NCI-H187 (cell line): ENCODE measurements at places on chromosomes 7 and 10.
A peak's percentile ranks its signal among the peaks of the same experiment; 100 is the strongest.

DNA sequence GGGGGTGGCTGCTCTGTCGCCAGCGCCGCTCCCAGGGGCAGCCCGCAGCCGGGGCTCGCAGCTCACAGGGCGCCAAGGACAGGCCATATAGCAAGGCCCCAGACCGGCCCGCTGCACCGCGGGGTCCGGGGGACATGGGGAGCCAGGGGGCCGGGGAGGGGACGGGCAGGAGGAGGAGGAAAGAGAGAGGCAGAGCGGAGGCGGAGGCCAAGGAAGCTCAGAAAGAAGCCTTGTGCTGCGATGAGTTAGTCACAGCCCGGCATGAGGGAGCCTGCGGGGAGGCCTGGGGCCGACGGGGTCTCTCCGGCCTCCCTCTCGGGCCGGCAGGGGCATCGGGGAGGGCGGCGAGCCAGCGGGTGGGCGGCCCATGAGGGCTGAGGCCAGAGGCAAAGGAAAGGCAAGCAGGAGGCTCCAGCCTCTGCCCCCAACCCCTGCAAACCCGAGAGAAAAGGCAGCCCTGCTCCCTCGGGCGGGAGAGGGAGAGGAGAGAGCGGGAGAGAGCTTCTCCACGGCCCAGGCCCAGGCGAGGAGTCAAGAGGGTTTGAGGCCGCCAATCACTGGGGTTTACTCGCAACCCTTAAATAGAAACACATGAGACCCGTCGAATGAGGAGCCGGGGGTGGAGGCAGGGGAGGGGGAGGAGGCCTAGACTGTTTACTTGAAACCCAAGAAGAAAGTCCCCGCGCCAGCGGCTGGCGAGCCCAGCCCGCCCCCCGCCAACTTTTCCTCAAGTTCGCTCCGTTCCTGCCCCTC lies 167.9 kb downstream of the NEURL1 start:
- DNase-seq, result peak; percentile 78

DNA sequence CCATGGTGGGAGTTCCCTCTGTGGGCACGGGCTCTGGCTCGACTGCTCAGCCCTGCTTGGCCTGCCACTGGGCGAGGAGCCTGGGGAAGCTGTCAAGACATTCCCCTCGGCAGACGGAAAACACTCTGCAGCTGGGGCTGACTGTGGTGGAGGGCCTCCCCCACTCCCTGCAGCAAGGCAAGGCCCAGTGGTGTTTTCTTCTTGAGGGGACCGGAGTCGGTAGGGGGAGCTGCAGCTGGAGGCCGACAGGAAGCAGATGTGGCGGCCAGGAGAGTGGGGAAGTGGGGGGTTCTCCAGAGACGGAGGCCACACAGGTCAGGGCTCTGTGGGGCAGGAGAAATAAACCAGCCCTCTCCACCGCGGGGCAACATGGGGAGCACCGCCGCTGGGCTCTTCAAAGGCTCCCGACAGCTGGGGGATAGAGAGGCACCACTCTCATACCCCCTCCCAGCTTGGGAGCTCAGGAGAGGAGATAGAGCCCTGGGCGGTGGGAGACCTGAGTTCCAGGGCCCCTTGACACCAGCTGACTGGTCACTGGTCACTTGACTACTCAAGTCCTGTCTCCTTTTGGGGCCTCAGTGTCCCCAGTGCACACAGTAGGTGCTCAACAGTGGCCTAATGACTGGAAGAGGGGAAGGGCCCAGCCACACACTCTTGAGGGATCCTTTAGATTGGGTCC lies 43.4 kb downstream of the PPIF start:
- no peak for DNase-seq

GRCh38 chr10:88120075-88120474 lies 256.6 kb downstream of the PTEN start:
- DNase-seq, result no peak

DNA sequence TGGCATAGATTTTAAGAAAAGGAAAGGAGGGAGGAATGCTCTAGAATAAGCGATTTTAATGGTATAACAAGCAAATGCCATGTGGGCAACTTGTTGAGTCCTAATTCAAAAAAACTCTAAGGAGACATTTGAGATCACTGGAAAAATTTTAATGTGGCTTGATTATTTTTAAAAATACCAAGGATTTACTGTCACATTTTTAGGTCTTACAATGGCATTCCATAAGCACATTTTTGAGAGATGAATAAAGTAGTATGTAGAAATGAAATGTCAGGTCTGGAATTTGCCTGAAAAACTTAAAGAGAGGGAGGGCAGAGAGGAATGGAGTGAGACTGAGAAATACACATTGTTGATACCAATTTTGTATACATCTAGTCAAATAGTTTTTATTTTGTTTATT lies 20.3 kb downstream of the NCAPG2 start:
- no peak for DNase-seq

DNA sequence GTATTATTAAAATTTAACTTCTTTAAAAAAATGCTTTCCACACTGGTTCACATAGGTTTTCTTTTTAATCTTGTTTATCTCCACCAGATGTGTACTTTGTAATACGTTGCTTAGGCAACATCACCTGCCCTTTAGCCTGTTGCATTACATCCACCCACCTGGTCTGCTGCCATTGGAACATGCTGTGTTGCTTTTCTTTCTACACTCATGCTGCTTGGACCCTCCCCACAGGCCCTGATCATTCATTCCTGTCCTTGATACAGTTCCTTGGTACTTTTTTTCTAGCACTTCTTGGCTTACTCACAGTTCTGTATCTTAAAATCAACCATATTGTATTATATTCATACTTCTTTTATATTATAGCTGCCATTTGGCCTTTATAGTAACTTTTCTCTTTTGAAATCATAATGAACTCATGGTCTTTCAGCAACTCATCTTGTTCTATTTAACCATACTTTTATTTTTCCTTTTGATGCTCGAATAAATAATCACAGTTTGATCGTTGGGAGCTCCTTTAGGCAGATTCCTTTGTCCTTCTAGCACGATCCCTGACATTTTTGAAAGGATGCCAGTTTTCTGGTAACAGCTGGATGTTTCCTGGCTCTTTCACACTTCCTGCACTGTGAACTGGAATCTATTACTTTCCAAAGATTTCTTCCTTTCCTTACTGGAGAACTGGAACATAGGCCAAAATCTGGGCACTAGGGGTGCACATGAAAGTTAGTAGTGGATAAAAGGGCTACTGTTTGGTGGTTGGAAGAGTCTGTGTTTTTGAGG lies 125.1 kb downstream of the CDK14 start:
- no peak for DNase-seq

- no peak for DNase-seq
Observed at GRCh38 chr10:27893358-27893954, 105.4 kb downstream of the ODAD2 start.

- no peak for DNase-seq
Observed at GRCh38 chr10:103609231-103610082, 116.0 kb downstream of the NEURL1 start.
